ENCODE measurements at places on chromosomes 11 and 22.

DNA sequence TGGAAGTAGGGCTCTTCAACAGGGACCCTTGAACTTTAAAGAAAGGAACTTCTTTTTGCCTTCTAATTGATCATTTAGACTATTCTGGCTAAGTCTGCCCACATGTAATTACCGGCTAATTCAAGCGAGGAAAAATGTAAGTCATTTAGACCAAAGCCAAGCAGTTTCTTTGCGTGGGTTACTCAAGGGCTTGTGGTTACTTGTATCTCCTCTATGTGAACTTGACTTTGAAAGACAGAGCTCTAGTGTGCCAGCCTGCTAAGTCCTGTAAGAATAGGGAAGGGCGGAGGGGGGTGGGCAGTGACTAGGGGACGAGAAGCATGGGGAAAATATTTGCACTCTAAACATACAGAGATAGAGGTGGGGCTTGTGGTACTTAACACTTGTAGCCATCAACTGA is 145.2 kb upstream of the TEAD1 start:
- no peak for DNase-seq

GRCh38 chr11:61331651-61332050 is 1.3 kb downstream of the DDB1 start:
- no peak for DNase-seq

- no peak for DNase-seq
Observed at GRCh38 chr11:50379484-50379883, 346.8 kb downstream of the OR4C45 start.

DNA sequence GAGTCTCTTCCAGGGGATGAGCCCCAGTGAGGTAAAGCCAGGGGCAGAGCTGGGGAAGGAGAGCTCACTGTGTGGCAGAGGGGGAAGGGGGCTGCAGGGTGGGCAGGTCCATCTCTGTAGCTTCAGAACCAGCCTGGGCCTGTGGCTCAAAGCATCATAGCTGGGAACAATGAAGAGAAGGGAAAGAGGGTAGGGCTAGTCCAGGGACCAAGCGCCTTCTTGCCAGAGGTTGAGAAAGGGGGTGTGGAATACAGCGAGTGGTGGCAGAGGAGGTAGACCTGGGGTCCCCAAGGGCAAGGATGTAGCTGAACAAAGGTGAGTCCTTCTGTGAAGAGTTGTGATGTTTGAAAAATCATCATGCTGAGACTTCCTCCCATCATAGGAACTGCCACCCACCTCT is 1.2 kb upstream of the PLA2G3 start:
- no peak for DNase-seq

DNA sequence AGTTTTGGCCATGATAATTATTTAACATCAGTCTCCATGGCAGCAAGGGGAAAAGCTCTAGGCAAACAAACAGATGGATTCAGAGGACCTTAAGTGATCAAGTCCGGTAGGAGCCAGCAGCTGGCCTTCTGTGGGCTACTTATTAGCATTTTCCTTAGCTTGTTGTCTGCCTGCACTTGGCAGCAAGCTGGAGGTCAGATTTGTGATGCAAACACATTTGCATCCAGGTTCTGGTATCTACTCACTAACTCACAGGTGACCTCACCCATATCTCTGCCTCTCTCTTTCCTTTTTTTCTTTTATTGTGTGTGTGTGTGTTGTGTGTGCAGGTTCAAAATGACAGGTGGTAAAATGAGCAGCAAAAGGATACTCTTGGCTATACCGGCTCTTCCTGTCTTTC is 32.3 kb downstream of the ARHGAP42 start:
- DNase-seq = peak; percentile 67

DNA sequence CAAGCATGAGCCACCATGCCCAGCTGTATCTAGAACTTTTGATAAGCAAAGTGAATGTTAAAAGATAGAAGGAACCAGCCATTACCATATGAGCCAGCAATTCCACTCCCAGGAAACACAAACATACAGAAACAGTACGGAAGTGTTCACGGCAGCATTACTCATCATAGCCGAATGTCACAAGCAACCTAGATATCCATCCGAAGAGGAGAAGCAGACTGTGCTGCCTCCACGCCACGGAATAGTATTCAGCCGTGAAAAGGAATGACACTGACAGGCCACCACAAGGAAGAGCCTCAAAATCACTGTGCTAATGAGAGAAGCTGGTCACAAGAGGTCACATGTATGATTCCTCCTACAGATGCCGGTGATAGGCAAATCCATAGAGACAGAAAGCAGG is 17.6 kb upstream of the MGAT3 start:
- DNase-seq = no peak

DNA sequence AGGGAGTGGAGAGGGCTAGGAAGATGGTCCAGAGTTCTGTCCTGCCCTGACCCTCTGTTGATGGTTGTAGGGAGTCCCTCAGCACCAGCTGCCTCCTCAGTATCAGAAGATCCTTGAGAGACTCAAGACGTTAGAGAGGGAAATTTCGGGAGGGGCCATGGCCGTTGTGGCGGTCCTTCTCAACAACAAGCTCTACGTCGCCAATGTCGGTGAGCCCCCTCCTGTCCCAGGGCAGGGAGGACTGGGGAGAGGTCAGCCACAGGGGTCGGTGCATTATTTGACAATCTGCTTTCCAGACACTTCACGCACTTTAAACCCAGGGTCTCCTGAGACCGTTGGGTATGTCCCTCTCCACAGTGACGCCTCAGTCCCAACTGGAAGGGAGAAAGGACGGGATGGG is 18.1 kb downstream of the TAB1 start:
- no peak for DNase-seq

DNA sequence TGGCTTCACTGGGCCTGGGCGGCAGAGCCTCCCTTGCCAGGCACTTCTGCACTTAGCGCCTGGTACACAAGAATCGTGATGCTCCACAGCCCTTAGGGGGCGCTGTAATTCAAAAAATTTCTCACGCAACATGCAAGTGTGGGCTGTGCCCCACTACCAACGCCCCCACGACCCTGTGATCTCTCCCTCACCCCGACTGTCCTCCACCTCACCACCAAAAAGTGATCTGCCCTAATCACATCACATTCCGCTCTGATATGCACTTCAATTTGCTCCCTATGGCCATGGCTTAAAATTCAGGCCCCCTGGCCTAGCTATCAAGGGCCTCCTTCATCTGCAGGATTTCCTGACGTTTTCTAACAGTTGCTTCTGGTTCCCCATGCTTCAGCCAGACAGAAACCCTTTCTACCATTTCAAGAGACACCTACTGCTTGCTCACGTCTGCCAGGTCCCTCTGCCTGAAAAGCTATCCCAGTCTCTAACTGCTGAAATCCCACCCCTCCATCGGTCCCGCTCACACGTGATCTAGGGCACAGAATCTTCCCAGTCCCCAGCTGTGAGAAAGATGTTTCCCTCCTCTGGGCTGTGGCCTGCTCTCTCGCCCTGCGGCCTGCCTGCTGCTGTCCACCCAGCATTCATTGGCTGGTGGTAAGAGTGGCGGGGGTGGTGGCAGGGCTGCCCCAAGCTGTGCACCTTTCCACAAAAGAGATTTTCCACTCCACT is 27.9 kb upstream of the LRRC32 start:
- no peak for DNase-seq

DNA sequence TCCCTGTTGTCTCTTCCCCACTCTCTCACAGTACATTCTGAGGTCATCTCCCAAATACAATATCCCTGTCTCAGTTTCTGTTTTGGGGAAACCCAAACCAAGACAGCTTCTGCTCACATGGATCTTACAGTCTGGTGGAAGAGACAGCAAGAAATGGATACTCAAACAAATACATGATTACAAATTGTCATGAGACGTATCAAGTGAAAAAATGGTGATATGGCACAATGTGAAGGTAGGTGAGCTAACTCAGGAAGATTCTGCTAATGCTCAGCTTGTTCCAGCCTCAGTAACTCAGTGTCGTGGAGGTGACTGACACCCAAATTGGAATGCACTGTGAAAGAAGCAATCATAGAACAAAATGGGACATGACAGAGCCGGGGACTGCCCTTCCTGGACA is 68.3 kb downstream of the CHST1 start:
- no peak for DNase-seq

GRCh38 chr11:34175284-34176019 is 70.0 kb downstream of the NAT10 start:
- DNase-seq = no peak

- no peak for DNase-seq
Observed at GRCh38 chr22:28348613-28349609, 330.7 kb downstream of the TTC28 start.

- no peak for DNase-seq
Observed at GRCh38 chr22:46728470-46728869, 9.6 kb downstream of the CERK start.

GRCh38 chr22:42490243-42490832 is 29.3 kb downstream of the RRP7A start:
- no peak for DNase-seq

- no peak for DNase-seq
Observed at GRCh38 chr11:133047036-133047770, 485.1 kb downstream of the OPCML start.

GRCh38 chr11:121881806-121882205 is 234.2 kb downstream of the BLID start:
- no peak for DNase-seq

GRCh38 chr22:20438678-20439492 is 1.3 kb upstream of the SCARF2 start:
- DNase-seq = peak; percentile 50

- DNase-seq = peak; percentile 93
Observed at GRCh38 chr11:797296-798092, 587 bp downstream of the SLC25A22 start.

DNA sequence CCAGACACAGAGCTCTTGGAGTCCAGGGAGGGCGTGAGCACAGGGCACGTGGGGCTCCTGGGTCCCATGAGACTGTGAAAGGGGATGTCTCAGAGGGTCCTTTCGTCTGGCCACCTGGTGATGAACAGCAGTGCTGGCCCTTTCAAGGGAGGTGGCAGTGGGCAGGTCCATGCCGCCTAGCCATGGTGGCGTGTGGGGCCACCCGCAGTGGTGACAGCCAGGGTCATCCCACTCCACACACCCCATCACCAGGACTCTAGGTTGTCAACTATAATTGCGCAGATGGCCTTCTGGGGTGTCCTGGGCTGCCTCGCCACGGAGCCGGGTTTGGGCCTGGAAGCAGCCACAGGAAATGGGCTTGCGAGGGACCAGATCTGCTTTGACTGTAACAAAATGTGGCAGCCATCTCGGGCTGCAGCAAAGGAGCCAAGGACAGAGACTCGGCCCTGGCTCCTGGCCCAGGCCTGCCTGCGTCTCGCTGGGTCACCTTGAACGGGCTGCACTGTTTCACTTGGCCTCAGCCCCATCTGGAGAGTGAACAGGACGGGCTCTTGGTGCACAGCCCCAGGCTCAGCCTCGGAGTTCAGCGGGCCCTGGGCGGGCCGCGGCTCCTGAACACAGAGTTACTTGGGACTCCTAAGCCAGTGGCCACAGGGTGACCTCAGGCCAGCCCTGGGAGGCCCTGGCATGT is 1350.5 kb downstream of the BRD1 start:
- no peak for DNase-seq

GRCh38 chr11:130715085-130715876 is 201.0 kb downstream of the SNX19 start:
- no peak for DNase-seq

DNA sequence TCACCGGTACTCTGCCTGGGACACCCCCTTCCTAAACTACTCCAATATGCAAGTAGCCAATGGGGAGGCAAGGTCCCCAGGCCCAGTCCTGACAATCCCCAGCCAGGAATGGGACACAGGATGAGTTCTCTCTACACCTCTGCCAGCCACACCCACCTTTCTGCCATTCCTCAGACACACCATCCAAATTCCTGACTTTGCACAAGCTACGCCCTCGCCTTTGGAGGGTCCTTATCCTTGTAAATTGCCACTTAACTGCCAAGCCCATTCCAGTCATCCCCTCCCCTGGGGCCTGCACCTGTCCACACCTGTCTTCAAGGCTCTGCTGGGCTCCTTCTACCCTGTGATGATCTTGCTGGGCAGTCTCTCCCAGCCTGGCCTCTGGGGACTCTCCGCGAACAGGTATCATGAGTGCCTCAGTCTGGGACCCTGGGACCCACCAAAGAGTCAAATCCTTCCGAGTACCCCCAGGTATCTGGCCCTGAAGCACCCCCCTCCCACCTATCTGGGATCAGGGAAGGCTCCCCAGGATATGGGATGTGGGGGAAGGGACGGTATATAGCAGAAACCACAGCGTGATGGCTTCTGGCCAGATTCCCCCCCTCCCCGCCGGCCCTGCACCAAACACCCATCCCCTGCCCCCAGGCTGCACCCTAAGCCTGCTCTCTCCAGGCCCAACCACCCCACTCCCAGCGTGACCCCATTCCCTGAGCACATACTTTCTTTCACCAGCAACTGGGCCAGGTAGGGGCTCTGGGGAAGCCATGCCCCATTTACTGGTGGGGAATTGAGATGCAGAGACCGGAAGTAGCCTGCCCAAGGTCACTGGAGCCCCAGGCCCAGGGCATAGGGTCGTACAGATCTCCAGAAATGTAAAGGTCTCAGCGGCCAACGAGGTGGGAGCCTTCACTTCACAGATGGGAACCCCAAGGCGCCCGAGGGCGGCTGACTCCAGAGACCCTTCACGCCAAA is 806 bp downstream of the ARAP1 start:
- no peak for DNase-seq

DNA sequence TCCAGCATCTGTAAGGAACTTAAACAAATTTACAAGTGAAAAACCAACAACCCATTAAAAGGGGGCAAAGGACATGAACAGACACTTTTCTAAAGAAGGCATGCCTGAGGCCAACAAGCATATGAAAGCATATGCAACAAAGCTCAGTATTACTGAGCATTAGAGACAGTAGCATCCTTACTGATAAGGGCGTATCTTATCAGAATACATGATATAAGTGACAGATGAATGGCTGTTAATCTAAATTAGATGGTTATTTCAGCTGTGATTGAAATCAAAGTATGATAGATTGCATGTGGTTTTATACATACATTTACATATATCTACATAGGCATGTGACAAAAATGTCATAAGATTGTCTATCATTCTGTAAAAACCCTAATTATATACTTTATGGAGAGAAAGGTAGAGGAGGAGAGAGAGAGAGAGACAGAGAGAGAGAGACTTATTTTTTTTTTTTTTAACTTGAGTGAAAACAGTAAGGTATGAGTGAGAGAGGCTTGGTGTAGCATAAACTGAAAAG is 1240.7 kb downstream of the FAM181B start:
- no peak for DNase-seq

DNA sequence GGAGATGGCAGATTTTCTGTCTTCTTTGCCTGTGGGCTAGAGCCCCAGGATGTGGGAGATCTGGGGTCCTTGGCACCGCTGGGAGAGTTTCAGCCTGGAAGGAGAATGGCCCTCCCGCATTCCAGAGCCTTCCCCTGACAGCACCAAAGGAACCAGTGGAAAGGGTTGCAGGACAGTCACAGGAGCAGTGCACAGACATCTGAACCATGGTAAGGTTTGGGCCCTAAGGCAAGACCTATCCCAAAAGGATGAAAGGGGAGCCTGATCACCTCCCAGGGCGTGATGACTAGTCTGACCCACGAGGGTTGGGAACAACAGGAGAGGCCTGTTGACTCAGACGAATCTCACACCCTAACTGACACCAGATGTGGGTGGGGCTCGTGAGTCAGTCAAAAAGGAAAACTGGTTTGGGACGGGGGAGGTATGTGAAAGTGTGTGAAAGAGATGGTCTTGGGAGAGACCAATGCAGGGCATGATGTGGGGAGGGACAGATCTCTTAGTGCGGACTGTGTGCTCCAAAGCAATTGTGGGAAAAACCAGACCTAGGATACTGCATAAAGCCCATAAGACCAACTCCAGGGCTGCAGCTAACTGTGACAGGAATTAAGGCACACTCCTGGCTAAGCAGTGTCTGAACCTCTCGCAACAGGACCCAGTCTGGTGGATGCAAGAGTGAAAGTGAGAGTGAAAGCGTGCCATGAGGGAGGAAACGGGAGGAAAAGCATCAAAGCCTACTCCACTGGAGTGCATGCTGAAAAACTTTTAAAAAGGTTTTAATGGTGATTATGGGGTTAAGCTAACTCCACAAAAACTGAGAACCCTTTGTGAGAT is 39.1 kb upstream of the GLYAT start:
- no peak for DNase-seq
